ENCODE measurements at places on chromosomes 11 and 22.

DNA sequence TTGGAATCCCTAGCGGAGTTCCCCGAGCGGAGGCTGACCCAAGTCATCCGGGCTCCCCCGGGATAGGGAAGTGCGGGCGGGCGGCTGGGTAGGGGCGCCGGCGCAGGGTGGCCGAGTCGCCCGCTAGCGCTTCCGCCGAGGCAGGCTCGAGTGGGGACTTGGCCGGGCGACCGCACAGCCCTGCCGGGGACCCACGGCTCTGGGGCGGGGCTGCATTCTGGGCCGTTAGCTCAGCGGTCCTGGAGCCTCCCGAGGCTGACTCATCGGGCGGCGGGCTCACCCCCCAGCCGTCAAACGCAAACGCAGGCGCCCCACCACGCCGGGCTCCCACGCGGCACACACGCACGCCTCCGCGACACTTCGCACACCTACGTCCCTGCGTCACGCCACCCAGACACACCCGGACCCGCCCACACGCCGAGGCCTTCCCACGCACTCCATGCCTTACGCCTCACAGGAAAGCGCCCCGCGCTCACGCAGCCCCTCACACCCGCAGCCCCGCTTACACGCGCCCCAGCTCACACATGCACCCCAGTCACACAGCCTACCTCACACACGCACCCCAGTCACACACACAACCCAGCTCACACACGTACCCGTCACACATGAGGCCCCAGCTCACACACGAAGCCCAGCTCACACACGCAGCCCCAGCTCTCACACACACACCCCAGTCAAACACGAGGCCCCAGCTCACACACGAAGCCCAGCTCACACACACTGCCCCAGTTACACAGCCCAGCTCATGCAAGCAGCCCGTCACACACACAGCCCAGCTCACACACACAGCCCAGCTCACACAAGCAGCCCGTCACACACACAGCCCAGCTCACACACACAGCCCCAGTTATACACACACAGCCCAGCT, 1.2 kb downstream of the PHLDB1 start:
- no peak for DNase-seq

DNA sequence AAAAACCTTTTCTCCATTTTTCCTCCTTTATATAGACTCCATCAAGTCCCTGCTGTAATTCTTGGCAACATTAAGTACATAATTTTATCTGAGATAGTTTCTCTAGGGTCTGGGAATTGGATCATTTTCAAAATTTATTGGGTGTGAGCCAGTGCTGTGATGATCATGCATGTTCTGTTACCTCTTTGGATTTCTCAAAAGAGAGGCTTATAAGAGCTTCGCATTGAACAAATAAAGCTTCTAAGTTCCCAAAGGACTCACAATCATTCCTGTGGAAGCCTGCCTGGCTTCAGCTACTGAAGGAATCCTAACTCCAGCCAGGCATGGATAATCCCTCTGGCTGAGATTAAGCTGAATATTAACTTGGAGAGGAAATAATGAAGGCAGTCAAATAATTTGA, 208.5 kb downstream of the RAB38 start:
- DNase-seq: no peak

- DNase-seq: no peak
Observed at GRCh38 chr11:18773104-18773503, 18.5 kb downstream of the PTPN5 start.

DNA sequence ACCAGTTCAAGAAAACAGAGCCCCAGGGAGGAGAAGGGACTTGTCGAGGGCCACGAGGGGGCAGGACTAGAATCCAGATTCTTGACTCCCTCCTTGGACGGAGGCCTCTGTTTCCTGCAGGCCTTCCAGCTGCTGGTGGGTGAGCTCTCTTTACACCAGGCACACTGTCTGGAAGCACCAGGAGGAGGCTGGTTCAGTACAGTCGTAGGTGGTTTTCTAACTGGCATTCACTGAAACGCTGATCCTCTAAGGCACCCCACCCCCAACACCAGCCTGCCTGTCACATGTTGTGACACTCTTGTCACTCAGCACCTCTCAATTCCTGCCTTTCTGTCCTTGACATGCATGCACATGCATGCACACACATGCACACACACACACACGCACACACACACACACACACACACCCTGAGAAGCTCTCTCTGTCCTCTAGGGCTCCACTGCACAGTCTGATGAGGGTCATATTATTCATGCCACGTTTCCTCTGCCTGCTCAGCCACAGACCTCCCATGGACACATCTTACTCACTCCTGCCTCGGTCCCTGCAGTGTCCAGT, 751 bp downstream of the MS4A10 start:
- no peak for DNase-seq

DNA sequence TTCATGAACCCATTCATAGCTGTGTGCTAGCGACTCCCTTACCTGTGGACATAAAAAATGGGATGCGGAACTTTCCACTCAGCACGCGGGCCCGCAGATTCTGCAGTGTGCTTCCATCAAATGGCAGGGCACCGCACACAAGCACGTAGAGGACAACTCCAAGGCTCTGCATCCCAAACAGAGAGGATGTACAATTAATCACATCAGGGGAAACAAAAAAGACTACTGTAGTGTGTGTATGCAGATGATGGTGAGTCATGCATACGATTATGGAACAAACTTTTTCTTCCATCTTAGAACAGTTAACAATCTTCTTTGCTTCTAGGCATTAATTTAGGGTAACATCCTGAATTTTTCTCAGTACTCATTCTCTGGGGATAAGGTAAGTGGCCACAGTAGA, 58.8 kb upstream of the APOA1 start:
- DNase-seq: no peak

Measured in NK-92 treated with Interleukin-12 subunit alpha and Interleukin-12 subunit beta, amount 100 ng/mL, for 24 hours (cell line).